Vagina (tissue), 2 donors: ENCODE measurements at places on chromosomes 12 and 14. TPM values are rescaled to one million over a fixed set of nuclear protein-coding genes. Genes with fewer than 3 reads are reported as not detected.

Gene DCN
- 1,553 TPM for total RNA-seq

GRCh38 chr12:106068296-106068695 is 70.5 kb downstream of the NUAK1 start:
- DNase-seq, result no peak

Gene BTBD6
- 45.9 TPM for total RNA-seq

Gene NUDT14
- 11.0 TPM for total RNA-seq

GRCh38 chr14:35331605-35332516 is 39.7 kb downstream of the PSMA6 start:
- no peak for DNase-seq

DNA sequence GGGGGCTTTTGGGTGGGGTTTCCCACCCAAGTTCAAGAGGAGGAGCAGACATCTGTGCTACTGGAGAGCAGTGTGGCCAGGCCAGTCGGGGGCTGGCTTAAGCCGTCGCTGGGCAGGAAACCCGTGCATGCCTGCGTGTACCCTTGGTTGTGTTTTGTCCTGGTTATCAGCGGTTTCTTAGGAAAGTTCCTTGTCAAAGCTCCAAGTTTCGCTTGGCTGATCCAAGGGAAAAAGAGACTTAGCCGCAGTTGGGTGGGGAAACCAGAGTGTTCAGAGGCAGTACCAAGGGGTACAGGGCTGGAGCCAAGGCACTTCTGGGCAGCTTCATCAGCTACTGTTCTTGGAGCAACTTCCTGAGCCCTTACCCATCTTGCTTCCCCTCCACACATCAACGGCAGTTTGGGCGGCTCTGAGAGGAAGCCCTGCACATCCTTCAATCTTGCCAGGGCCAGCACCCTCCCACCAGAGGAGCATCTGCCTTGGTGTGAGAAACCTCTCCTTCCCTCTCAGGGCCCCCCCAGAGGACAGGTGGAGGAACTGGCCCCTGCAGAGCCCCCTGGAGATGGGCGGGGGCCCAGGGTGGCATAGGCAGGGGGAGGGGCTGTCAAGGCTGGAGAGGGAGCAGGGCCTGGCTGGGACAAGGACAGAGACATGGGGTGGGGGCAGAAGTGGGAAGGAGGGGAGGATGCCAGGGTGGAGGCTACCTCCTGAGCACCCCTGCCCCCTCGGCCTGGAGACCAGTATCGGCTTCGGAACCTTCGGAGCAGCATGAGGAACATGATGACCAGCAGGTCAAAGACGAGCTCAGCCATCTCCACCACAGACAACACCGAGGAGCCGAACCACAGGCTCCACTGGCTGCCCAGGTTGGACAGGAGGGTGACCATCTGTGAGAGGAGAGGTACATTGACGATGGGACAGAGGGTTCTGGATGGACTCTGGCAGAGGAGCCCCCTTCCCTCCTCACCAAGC is 5.8 kb upstream of the TNFRSF1A start:
- peak; percentile 92 for DNase-seq

DNA sequence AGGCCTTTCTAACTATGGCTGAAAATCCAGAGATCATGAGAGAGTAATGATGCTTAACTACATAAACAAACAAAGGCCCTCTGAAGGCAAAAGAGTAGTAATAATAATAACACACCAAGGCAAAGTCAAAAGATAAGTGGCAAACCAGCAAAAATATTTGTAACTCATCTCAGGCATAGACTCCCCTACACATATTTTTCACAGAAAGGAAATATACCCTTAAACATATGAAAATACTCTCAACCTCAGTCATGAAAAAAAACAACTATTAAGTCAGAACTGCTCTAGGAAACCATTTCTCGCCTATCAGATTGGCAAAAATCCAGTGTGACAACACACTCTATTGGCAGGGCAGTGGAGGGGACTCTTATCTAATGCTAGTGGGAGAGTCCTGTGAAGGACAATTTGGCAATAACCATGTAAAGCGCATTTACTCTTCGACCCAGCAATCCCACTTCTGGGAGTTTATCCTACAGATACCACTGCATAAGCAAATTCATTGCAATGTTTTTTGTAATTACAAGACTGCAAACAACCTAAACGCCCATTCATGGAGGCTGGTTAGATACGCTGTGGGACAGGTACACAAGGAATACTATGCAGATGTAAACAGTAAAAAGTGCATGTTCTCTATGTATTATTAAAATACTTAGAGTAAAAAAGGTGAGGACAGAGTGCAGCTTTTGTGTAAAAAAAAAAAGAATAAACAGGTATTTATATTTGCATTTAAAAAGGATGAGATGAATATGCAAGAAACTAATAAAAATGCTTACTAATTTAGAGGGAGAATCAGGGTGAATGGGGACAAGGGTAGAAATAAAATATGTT is 26.0 kb upstream of the IL22 start:
- DNase-seq, result no peak

Gene PMCH
- total RNA-seq, result not detected

GRCh38 chr14:24844011-24844410 is 205.9 kb downstream of the STXBP6 start:
- no peak for DNase-seq

Gene RIN3
- total RNA-seq, result 22.6 TPM

- no peak for DNase-seq
Observed at GRCh38 chr12:62693376-62694050, 226.9 kb downstream of the MON2 start.

GRCh38 chr12:106107566-106107965 is 31.2 kb downstream of the NUAK1 start:
- DNase-seq, result no peak

DNA sequence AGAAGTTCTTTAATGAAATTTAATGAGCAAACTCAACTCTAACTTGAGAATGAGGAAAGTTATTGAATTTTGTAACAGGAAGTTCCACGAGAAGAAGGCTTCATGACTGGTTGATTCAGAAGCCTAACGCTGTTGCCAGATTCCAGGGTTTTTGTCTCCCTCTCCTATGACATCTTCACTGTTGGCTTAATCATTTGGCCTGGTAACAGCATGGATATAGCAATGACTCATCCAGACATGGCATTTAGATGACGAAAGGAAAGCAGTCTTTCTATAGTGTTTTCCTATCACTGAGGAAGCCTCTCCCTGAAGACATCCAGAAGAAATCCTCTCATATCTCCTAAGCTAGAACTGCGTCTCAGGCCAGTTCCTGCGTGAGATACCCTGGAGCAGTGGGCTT is 9.4 kb upstream of the KCNA1 start:
- DNase-seq, result no peak

GRCh38 chr12:126534495-126534894 is 1469.3 kb downstream of the AACS start:
- DNase-seq, result no peak

Gene SELPLG
- 14.2 TPM for total RNA-seq

- DNase-seq, result no peak
Observed at GRCh38 chr14:104447750-104448149, 131.8 kb upstream of the C14orf180 start.

DNA sequence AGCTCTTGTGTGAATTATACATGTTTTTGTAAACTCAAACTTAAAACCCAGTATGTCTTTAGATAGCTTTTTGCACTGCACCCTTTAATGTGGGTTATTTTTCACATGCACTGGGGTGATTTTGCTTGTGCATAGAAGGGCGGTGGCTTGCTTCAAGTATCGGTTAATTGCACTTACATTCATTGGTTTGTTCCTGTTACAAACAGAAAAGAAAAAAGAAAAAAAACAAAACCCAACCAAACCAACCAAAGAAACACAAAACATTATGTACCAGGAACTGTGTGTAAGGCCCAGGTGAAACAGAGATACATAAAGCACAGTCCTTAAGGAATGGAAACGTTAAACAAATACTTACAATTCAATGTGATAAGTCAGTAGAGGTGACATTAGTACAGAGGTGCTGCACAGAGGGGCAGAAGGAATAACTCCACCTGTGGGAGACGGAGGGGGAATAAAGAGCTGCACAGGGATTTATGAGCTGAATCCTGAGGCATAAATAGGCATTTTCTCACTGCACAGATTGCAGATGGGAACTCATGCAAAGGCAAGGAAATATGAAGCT is 151.4 kb downstream of the KTN1 start:
- no peak for DNase-seq

- no peak for DNase-seq
Observed at GRCh38 chr14:64217834-64218233, 76.3 kb downstream of the ESR2 start.

GRCh38 chr14:64137657-64138290 is 156.4 kb downstream of the ESR2 start:
- no peak for DNase-seq

- no peak for DNase-seq
Observed at GRCh38 chr14:99551034-99551922, 52.7 kb downstream of the CCDC85C start.

GRCh38 chr14:95533391-95533821 is 1.4 kb upstream of the GLRX5 start:
- DNase-seq, result no peak

Gene SLC35F4
- not detected for total RNA-seq

DNA sequence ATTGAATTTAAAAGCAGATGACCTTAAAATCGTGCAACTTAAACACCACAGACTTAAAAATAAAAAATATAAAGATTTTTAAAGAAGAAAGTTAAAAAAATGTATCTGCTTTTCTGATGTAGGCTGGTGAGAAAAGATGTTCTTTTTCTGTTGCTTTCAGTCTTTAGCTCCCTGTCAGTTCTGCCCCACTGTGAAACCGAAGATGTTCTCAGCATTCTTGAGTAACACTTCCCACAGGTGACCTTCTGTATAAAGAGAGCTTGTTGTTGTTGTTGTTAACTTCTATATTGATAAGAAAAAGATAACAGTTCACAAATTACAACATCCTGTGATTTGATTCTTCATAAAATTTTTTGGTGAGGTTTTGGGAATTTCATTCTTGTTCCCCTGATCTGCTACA is 377.9 kb upstream of the RGS6 start:
- DNase-seq, result no peak

DNA sequence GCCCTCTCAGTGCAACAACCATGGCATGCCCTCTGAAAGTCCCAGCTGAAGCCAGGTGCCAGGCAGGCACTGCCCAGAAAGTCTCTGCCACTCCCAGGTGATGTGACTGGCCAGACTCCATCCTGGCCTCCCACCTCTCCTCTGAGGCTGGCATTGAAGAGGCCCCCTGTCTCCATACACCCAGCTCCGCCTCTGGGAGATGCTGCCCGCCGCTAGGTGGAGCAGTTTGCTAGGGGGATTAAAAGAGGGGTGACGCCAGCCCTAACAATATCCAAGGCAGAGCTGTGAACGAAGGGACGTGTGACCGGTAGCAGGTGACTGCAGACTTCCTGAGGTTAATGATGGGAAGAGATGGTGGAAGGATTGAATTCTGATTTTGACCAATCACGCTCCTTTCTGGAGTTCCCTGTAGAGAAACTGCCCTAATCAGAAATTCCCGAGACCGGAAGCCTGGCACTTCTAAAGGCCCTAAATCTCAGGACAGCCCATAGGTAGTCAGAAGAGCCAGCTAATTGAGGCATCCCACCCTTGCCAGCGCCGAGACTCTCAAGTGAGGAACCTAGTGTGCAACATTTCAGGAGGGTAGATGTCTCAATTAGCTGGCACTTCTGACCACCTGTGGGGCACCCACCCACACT is 8.3 kb upstream of the PLEK2 start:
- no peak for DNase-seq

- DNase-seq, result no peak
Observed at GRCh38 chr14:34201909-34202637, 251.2 kb upstream of the EGLN3 start.

DNA sequence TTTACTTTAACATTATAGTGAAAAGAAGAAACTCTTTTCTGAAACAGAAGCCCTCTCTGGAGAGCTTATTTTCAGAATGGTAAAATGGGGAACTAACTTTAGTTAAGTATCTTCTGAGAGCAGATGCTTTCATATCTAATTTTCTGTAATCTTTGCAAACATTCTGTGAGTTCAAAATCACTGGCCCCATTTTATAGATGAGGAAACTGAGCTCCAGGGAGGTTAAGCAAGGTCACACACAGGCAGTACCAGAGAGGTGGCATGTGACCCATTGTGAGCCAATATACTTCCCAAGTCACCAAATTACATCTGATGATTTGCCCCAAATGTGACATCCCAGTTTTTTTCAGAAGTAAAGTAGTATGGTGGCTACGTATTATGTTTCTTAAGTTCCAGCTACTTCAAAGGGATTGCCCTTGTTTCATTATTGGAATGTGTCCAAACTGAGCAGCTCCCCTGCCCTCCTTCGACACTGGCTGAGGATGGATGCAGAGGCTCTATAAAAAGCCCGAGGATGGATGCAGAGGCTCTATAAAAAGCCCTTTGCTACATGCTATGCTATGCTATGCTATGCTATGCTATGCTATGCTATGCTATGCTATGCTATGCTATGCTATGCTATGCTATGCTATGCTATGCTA is 36.2 kb upstream of the NUDT4 start:
- no peak for DNase-seq

Gene BHLHE41
- 2.9 TPM for total RNA-seq

DNA sequence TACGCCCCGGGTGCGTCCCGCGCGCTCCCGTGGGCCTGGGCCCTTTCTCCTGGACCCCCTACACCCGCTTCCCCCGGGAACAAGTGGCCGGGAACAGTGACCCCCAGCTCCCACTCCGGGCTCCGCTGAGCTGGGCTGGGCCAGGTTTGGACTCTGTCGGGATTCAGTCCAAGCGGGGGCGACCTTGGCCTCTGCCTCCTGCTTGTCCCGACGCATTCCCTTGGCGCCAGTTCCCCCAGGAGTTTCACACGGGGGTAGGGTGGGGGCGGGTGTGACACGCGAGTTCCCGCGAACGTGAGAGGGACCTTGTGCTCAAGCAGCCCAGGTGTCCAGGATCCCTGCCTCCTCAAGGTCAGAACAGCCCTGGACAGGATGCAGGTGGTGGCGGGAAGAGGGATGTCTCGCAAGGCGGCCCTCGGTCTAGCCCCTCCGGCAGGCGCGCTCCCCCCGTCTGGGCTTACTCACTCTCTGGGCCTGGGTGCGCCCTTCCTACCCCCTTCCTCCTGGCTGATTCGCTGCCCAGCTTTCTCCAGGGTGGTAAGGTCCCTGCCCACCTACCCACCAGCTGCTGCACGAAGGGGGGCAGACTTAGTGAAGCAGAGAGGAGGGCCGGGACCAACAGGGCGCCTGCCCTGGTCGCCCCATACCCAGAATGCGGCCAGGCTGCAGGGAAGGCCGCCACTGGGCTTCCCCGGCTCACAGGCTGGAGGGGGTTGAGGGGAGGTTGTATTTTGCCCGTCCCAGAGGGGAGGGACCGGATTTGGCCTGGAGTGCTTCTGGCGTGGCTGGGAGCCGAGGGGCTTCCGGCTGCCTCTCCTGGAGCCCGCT is 862 bp downstream of the CRIP2 start:
- no peak for DNase-seq
